Activated gamma-delta T cell treated with anti-CD3 and anti-CD28 coated beads, Interleukin-2, amount 50 U/mL, for 16 hours (primary cell): ENCODE measurements at places on chromosomes 11 and 22.

DNA sequence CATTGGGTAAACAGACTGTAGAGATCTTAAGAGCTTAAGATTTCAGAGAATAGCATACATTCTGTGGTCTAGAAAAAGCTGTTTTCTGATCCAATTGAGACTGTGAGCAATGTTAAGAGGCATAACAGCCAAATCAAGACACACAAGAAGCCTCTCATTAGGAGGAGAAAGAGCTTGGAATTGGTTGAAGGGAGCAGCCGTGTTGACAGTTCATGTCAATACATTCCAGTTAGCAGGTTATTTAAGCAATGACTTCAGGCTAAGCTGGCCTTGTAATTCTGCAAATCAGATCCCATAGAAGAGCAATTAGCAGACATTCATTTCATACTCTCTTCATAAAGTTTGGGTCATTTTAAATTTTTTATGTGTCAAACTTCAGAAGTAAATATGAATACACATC lies 50.9 kb downstream of the ETS1 start:
- DNase-seq = no peak

- no peak for DNase-seq
Observed at GRCh38 chr11:10857459-10857708, 469 bp downstream of the ZBED5 start.

- DNase-seq = no peak
Observed at GRCh38 chr22:32788904-32789624, 12.4 kb upstream of the TIMP3 start.

GRCh38 chr11:114262681-114263512 lies 33.3 kb upstream of the NNMT start:
- no peak for DNase-seq

GRCh38 chr11:7673724-7674434 lies 579 bp upstream of the CYB5R2 start:
- no peak for DNase-seq

GRCh38 chr11:2909133-2909902 lies 19.9 kb downstream of the PHLDA2 start:
- no peak for DNase-seq

DNA sequence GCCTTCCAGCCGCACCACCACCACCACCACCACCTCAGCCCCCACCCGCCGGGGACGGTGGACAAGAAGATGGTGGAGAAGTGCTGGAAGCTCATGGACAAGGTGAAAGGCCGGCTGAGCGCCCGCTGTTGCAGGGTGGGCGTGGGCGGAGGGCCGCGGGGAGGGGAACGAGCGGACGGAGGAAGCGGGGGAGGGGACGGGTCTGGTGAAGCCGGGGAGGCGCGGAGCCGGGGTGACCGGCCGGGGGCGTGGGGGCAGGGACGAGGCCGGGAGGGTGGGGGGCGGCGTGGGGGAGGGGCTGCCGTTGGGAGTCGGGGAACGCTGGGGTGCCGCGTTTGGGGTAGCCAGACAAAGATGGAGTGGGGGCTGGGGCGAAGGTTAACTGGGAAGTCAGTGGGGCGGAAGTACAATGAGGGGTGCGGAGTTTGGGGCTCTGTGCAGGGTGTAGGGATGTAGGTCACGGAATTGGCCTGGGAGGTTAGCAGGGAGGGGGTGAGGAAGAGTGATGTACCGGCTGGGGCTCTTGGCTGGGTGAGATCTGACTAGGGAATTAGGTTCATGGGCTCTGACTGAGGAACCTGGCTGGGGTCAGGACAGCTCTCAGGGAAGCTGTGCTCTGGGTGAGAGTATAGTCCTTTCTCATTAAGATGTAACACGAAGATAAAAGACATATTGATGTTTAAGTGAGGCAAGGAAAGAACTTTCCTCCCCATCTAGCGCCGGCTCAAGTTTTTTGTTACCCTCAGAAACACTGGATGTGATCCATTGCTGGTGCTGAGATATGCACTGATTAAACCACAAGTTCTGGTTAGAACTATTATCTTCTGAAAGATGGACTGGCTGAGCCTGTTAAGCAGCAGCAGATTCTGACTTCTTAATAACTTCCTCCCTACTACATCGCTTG lies 624 bp downstream of the CBL start:
- peak; percentile 36 for DNase-seq

DNA sequence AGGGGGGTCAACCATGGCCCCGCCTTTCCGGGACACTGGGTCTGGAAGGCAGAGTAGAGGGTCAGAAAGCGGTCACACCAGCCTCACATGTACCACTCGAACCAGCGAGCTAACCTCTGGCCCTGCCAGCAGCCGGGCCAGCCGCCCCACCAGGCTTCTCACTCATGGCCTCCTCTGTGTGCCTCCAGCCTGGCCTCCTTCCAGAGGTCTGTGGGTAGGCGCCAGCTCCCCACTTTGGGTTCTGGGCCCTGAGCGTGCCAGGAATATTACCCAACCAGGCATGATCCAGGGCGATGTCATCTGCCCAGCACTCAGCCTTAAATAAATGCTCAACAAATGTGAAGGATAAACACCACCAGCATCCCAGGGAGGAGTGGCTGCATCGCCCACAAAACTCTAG lies 5.8 kb downstream of the SCUBE1 start:
- no peak for DNase-seq

- no peak for DNase-seq
Observed at GRCh38 chr22:32411402-32411801, 645 bp downstream of the RTCB start.

- no peak for DNase-seq
Observed at GRCh38 chr11:15471048-15471894, 356.5 kb downstream of the INSC start.

DNA sequence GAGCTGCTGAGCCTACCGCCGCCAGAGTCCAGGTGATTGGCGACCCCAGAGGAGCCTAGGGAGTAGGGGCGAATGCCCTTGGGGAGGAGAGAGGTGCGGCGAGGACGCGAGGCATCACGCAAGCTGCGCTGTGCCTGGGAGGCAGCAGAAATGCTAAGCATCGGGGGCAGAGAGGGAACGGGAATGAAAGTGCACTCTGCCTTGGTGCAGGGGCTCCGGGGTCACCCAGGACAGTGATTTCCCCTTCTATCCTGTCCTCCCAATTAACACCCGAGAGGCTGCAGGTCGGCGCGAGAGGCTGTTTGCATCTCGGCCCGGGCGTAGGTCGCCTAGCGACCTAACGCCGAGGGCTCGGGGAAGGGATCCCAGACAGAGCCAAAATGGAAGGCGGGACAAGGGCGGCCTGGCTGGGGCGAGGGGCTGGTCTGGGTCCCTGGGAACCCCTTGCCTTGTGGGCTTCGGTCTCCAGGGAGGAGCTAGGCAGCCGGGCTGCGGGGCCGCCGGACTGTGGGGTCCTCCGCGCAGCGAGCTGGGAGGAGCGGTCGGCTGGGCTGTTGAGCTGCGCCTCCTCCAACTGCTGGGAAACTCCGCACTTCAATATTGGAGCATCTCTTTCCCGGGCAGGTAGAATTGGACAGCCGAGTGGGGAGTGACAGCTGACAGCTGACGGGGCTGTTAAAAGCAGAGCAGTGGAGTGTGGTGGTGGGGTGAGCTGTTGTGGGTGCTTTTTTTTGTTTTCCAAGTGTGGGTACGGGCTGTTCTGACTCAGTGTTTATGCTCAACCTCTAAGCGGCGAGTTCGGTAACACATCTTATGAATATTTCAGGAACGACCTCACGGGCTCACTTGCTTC lies 657 bp downstream of the ELMOD1 start:
- DNase-seq = no peak

- no peak for DNase-seq
Observed at GRCh38 chr11:20912922-20913512, 243.6 kb downstream of the NELL1 start.

DNA sequence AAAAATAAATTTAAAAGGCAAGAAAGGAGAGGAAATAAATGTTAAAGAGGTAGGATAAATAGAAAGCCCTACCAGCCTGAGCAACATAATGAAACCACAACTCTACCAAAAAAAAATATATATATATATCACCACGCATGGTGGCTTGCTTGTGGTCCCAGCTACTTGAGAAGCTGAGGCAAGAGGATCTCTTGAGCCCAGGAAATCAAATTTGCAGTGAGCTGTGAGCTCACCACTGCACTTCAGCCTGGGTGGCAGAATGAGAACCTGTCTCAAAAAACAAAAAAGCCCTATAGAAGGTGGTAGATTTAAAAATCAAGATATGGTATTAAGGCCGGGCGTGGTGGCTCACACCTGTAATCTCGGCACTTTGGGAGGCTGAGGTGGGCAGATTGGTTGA lies 10.5 kb downstream of the NUCB2 start:
- no peak for DNase-seq

DNA sequence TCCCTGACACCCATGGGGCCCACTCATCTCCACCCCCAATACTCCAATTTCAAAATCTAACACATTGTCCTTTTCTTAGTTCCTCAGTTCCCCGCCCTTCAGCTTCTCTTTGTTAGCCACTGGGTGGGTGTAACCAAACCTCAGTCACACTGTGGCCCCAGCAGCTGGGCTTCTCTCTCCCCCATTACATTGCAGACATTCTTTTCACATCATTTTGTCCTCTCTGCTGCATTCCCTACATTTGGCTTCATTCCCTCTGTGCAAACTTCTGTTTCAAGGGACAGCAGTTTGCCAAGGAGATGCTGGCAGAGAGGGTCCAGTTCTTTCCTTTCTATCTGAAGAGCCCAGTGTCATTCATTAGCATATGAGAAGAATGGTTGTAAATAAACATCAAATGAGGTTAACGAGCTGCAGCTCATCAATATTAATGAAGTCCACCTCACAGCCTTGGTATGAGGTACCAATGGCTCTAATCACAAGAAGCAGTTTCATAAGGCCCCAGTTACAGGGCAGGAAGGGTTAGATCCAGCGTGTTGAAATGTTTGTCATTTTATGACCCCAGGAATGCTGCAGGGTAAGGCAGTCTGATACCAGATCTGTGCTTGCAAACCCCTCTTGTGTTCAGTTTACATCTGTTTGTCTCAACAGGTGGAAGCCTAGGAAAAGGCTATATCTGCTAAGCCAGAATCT lies 72.3 kb downstream of the ARFGAP2 start:
- DNase-seq = no peak

- no peak for DNase-seq
Observed at GRCh38 chr11:46967962-46968361, 31.4 kb downstream of the CSTPP1 start.

DNA sequence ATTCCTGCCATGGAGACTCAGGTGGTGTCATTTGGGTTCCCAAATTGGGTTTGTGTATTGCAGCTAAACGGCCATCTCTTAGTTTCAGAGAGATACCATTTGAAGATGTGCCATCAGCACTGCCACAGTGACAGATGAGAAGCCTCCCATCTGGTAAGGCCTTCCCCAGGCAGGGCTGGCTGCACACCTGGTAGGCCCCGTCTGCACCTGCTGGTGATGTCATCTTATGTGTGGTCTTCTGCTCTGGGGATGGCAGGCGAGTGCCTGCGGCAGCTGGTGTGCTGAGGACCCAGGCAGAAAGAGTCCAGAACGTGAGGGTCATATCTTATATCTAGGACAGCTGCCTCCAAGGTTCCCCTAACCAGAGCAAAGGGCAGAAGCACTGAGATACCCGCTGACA lies 100.6 kb downstream of the CSNK2A3 start:
- DNase-seq = no peak

- DNase-seq = no peak
Observed at GRCh38 chr22:23553438-23553837, 26.7 kb downstream of the IGLL1 start.

DNA sequence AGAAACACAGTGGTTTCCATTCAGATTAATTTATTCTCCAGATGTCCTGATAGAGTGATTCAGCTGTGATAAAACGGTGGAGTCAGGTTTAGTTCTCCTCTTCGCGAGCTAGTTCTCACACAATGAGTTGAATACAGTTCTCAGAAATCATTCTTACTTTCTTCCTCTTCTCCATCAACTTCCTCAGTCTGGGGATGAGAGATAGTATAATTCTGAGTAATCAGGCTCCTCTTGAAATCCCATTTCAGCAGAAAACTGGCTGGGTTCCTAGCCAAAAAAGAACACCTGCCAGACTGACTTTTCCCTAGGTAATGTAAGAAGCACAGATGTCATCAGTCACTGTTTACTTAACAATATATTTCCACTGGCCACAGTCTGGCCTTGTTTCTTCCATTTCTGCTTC lies 76.7 kb downstream of the SVIP start:
- no peak for DNase-seq

DNA sequence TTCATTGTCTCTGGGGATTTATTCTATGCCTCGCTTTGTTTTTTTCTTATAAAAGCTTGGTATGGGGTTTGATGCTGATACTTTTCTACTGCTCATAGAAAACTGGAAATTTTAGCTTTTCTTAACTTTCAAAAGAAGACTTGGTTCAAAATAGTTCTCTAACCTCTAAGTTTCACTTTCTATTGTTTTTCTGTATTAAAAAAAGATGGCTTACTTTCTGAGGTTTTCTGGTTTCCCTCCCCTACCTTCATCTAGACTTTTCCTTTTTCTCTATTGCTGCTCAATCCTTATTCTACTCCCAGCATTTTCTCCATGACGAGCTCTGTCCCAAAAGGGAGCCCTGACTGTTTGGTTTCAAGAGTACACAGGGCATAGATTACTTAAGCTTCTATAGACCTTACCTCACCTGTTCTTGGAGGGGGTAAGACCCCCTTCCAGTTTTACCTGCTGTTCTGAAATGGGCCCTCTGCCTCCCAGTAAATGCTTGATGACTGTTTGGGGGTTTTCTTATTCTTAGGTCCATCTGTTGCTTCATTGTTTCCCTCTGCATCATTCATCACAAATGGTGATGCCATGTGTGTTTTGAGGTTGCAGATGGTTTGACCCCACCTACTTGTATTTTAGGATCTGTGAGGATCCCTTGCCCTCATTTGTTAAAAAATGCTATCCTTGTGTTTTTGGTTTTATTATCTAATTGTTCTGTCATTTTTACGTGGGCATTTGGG lies 29.5 kb downstream of the DNHD1 start:
- no peak for DNase-seq

- DNase-seq = no peak
Observed at GRCh38 chr11:104060820-104061219, 24.4 kb downstream of the DDI1 start.

- no peak for DNase-seq
Observed at GRCh38 chr22:50092342-50092741, 2.5 kb downstream of the MOV10L1 start.

GRCh38 chr11:105670811-105671210 lies 60.9 kb downstream of the GRIA4 start:
- DNase-seq = no peak

GRCh38 chr22:46047226-46047625 lies 70.3 kb upstream of the WNT7B start:
- DNase-seq = no peak

DNA sequence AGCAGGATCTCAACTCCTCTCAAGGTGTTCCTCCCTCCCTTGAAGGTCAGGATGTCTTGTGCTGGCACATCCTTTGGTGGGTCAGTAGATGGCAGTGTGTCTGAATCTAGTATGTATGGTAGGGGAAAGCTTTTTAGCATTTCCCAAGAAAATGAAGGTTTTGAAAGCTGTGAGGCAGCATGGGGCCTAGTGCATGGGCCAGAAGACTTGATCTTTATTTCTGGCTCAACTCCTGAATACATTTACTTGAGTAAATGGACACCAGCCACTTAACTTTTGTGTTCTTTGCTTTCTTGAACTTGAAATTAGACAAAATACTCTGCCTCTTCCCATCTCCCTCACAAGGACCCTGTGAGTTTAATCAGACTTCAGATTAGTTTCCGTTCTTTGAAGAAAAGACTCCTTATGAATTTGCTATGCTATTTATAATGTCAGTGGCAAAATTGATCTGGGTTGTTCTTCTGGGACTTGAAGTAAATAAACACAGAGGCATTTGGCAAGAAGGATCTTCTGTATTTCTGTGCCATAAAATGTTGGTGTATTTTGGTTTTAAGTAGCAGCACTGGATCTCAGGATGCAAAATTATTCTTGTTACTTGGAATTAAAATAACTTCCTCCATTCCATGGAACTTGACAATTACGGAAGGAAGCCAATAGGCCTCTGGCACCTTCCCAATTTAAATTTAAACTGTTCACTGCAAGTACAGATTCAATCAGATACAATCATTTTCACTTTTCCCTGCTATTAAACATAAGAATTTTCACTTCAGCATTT lies 288.8 kb downstream of the CASP12 start:
- DNase-seq = peak; percentile 3
